ENCODE measurements at places on chromosomes 13 and 19.

DNA sequence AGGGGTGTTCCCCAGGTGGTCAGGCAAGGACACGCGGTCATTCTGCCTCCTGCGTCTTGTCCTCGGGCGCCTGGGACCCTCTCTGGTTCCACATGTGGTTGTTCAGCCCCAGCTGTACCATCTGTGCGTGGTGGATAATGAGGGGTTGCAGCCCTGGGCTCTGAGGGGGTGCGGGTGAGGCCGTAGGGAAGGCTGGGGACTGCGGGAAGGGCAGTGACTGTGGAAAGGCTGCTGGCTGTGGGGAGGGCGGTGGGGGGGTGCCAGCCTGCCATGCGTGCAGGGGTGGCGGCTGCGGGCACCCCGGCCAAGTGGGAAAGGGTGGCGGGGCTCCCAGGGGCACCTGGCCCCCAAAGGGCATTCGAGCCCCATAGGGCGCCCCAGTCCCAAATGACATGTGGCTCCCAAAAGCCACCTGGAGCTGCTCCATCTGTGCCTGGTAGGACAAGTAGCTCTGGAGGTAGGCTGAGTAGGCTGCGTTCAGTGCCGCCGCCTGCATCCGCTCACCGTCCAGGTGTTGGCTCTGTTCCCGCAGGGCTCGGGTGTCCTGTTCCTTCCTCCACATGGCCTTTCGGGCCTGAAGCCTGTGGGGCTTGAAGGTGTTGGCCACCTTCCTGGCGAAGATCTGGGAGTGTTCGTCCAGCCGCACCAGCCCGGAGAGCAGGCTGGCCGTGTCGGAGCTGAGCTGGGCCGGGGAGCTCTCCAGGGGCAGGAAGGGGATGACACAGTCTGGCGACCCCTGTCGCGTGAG is 15.1 kb downstream of the TICAM1 start:
- no peak for DNase-seq

DNA sequence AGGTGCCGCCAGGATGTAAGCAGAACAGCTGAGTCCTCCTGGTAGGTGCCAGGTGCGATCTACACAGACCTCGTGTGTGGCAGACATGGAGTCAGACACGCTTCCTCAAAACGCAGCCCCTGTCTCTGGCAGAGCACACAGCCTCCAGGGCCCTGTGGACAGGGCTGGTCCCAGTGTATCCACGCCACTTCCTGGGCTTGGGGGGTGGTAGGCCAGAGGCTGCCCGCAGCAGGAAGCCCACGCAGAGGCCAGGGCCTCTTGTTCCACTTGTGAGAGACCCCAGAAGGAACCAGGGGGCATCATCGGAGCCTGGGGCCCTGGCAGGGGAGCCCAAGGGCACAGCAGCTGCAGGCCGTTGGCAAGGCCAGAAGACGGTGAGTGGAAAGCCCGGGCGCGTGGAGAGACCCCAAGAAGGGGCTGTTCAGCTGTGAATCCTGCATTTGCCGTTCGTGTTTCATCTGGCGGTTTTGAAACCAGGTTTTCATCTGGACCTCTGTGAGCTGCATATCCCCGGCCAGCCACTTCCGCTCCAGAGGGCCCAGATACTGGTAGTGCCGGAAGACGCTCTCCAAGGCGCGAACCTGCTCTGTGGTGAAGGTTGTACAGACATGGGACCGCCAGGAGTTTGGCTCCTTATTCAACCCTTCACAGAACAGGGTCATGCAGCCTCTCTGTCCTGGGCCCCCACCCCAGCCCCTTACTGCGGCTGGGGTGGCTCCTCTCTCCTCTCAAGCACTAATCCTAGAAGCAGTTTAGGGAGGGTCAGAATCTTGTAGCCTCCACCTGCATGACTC is 25.1 kb upstream of the SLITRK1 start:
- no peak for DNase-seq

DNA sequence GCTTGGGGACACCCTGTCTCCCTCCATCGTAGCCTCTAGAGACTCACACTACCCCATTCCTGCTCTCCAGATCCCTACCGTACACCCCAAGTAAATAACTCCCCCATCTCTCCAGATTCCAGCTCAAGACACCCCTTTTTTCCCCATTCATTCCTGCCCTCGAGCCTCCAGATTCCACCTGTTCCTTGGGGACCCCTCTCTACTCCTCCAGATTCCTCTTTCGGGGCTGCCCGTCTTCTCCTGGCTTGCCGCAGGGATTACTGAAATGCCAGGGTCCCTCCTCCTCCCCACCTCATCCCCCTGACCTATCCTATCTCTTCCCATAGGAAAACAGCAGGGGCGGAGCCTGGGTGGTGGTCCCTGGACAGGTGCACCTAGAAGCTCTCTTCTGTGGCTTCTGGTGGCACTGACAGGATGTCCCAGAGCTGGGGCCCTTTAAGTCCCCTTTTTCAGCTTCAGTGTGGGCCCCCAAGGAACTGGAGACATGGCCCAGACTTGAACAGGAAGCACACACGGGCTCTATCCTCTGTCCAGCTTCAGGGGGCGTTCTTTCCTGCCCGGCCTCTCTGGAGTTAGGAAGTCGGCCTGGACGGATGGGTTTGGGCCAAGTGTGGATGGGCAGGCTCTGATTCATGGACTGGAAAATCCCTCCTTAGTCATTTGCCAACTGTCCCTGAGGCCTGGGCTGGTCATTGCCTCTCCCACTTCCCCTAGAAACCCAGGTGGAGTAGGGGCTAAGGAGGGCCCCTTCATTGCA is 1.2 kb downstream of the ZSWIM4 start:
- peak; percentile 81 for DNase-seq

GRCh38 chr13:87536499-87536898 is 134.7 kb upstream of the SLITRK5 start:
- DNase-seq, result no peak

GRCh38 chr13:83853771-83854170 is 28.5 kb downstream of the SLITRK1 start:
- no peak for DNase-seq

DNA sequence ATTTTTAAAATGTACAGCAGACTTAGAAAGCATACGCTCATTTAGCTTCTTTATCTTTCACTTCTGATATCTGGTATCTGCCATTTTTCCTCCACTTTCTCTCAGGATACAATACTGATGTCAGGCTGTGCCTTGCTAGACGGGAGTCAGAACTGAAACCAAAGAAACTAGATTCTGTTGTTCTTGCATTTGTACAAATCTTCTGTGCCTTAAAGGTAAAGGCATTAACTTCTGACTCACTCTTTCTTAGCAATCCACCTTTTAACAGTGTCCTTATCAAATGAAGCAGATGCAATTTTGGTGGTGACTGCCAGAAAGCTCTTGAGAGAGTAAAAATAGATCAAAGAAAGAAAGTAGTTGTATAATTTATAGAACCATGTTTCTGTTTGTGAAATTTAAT is 370.4 kb downstream of the PCDH20 start:
- no peak for DNase-seq

GRCh38 chr19:46611776-46612175 is 10.6 kb downstream of the CALM3 start:
- DNase-seq, result peak; percentile 33
